ENCODE measurements at places on chromosomes 11 and 22.

GRCh38 chr22:35316751-35317150 lies 17.1 kb downstream of the TOM1 start:
- no peak for DNase-seq

GRCh38 chr22:29992341-29993275 lies 87.7 kb upstream of the HORMAD2 start:
- no peak for DNase-seq

GRCh38 chr11:40274017-40274416 lies 1185.4 kb downstream of the LRRC4C start:
- DNase-seq, result no peak

DNA sequence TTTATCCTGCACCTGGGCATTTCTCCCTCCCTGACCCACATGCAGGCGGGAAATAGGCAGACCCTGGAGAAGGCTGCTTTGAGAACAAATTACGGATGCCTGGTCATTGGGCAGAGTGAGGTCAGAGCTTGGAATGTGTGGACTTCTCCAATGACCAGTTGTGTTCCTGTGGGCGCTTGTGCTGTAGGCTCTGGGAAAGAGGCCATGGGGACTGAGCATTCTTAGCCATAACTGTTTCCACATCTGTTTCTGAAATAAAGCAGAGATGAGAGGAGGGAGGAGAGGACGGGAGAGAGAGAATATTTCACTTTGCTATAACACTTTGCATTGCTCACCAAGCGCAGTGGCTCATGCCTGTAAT lies 11.2 kb upstream of the TMEM184B start:
- DNase-seq, result no peak

DNA sequence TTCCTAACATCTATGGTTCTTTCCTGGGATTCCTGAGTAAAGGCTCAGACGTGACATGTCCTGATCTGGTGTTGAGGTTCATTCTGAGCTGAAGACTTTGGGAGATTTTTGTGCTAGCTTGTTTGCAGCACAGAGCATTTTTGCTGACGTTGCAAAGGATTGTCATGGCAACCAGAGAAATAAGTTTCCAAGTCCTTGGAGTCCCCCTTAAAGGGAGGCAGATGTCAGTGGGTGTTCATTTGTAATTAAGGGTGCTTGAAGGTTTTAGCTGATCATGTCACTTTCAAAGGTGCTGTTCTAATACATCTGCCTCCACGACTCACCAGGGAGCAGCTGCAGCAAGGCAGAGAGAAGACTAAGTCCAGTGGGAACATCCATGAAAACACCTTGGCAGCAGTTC lies 5.4 kb upstream of the SYN3 start:
- DNase-seq, result no peak

GRCh38 chr11:65816696-65817095 lies 17.1 kb upstream of the SNX32 start:
- DNase-seq, result no peak

DNA sequence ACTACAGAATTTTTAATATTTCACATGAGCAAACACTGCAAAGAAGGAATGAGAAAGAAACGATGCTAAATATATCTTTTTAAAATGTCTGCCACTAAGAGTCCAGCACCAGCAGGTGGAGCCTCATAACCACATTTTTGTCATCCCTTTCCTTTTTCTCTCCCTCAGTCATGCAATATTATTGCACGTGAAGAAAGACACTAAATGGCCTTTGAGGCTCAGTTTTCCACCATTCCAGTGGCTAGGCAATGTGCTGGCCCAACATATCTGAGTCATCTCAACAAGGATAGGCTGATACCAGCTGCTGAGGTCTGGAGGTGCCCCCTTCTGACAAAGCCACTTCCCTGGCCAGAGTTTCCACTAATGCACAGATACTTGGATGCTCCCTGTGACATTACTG lies 1.8 kb downstream of the ALKBH8 start:
- no peak for DNase-seq

- no peak for DNase-seq
Measured at GRCh38 chr22:48739348-48740085, 1088.2 kb downstream of the BRD1 start.

DNA sequence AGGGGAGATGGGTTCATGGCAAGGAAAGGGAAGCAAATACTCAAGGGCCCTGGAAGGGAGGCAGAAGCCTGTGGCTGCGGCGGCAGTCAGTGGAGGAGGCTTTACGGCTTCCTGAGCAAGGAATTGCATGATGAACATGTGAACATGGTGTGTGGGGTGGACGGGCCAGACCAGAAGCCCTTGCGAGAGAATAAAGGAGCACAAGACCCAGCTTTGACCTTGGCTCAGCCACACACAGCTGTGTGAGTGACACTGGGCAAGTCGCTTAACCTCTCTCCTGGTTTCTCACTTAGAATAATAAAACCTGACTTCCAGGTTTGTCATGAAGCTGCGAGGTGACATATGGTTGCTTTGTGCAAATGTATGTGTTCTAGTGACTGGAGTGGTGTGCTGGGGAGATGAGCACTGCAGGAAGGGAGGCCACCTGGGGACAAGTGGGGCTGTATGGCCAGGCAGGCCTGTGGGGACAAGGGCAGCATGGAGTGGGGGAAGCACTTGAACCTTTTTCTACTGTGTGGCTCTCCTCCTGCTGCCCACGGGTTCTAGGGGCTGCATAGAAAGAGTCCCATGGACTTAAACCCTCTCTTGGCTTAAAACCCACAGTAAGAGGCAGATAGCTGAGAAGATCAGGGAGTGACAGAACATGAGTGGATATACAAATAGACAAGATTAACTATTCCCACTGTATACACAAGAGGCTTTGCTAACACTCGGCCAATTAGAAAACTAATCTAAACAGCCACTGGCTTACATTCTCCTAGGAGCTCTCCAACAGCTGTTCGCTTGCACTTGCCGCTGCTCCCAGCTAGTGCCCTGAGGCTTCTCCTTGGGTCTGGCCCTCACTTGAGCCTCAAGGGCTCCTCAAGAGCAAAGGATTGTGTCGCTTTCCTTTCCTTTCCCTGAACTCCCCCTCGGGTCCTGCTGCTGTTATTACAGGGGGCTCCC lies 67.3 kb upstream of the CDON start:
- DNase-seq, result no peak

DNA sequence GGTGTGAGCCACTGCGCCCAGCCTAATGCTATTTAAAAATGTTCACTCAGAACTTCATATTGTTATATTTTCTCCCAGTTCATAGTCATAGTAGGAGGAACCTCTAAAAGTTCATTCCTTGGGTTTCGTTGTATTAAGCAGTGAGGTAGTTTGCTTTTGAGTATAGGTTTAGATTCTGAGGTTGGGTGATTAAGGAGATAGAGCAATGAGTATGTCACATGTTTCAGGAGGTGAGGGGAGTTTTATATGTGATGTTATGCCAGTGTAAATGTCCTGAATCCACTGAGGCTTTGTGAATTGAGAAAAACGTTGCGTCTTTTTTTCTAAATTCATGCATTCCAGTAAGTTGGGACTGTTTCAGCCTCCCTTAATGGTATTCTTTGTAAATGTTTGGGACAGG lies 4.2 kb downstream of the UBE2L3 start:
- no peak for DNase-seq

DNA sequence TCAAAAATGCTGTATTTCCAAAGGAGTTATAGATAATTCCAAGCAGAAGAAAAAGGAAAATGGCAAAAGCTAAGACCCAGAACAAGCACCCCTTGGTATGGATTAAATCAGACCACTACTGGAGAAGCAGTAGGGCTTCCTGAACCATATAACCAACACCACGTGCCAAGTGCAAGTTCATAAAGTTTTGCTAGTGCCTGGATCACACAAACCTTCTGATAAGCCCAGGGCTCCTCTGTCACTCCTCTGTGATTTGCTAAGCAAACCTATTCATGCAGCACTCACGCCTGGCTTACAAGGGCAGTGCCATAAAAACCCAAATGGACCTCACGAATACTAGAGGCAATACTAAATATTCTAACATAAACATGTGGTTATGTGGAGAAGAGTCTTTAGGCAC lies 13.3 kb downstream of the LARGE1 start:
- DNase-seq, result no peak

DNA sequence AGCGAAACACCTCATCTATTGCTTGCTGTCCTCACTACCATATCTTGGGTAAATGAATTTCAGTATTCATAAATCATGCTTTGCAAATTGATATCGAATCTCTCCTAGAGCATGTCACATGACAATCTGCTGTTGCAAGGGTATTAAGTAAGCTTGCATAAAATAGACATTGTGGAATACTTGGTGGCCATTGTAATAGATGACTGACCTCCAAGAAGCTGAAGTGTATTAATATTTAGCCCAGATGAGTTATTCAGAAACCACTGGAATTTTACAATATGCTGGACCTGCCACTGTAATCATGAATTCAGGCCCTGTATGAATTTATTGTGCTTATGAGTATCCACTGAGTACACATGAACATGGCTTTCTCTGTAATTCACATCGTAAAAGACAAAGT lies 289.7 kb upstream of the ARHGAP42 start:
- no peak for DNase-seq

DNA sequence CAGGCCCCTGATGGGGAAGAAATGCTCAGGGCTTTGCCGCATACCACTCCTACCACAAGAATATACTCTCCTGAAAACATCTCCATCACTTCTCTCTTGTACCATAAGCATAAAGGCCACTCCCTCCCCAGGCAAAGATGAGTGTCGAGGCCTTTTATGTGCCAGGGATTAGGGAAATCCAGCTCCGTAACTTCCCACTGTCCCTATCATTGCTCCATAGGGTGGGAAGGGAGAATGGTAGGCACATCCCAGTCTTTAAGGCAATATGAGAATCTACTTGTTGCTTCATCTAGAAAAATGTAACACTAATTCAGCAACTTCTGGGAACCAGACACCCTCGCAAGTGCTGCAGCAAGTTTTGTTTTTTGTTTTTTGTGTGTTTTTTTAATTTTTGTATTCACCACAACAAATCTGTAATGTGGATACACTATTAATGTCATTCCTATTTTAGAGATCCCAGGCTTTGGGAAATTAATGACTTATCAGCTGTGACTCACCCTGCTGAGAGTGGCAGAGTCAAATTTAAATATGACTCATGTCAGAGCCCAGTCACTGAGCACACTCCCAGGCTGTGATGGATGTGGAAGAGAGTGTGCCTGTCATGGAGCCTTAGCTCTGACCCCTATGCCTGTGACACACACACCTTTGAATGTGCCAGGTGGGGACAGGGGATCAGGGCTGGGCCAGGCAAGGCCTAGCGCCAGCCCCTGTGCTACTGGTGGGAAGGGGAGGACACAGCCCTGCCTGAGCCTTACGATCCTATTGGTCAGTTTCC lies 23.4 kb downstream of the PANX1 start:
- no peak for DNase-seq

GRCh38 chr11:69646493-69647389 lies 5.8 kb downstream of the CCND1 start:
- no peak for DNase-seq

All from NCI-H1417 treated with DMSO at 0.1 percent for 48 hours (cell line).